Activated CD4-positive, alpha-beta T cell treated with anti-CD3 and anti-CD28 coated beads, Interleukin-2, amount 50 U/mL, for 1 hour (primary cell): ENCODE measurements at places on chromosomes 6 and 20.

DNA sequence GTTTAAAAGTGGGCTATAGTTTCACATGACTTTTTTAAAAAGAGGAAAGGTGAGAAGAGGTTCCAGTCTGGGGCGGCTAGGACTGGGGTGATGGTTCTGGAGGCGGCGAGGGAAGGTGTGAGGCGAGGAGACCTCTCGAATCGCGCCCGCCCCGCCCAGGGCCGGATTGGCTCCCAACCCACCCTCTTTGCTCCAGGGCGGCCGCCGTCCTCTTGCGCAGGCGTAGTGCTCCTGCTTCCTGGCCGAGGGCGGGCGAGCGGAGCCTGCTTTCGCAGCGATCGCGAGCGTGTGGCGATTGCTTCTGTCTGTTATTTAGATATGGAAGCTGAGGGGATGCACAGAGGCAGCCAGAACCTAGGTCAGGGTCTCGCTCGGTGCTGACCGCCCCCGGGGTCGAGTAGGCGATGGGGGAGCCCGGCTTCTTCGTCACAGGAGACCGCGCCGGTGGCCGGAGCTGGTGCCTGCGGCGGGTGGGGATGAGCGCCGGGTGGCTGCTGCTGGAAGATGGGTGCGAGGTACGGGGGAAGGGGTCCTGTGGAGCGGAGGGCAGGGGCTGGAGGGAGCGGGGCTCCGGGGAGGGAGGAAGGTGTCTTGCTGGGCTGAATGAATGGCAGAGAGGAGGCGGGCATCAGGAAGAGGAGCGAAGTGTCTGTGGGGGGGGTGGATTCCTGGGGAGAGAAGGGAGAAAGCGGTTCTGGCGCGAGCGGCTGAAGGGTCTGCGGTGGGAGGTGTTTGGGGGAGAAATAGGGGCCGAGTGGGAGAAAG lies at the start of gene RNF8:
Gene RNF8, plus strand, starts transcription at position 223 of the 765 bp plus-strand sequence. Its CDS starts 182 bp downstream, at position 405.
- peak; percentile 87 for DNase-seq

DNA sequence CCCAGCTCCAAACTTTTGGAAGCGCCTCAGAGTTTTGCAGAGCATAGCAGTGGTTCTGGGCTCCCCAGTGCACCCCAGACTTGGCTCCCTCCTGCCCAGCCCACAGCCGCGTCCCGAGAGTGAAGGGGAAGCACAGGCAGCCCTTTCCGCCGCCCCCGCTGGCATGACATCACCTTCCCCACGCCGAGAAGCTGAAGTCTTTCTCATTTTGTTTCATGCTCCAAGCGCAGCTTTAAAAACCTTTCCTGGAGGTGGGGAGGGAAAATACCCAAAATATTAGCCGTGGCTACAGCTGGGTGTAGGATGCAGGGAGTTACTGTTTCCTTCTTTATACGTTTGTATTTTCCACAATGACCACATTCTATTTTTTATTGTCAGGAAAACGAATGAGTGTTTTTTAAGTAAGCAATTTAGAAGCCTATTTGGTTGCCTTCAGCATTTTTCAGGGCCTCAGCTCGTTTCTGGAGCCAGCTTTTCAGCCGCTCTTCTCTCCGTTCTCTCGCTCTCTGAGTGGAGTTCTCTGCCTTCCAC lies 72.9 kb downstream of the SNX5 start:
- no peak for DNase-seq

GRCh38 chr20:39025883-39026282 lies 63.7 kb downstream of the DHX35 start:
- DNase-seq, result no peak

GRCh38 chr20:51926670-51927305 lies 124.5 kb upstream of the SALL4 start:
- no peak for DNase-seq

GRCh38 chr6:82954937-82955577 lies 110.6 kb downstream of the UBE3D start:
- DNase-seq, result no peak

GRCh38 chr20:63738687-63739129 lies 868 bp upstream of the SLC2A4RG start:
- peak; percentile 33 for DNase-seq

DNA sequence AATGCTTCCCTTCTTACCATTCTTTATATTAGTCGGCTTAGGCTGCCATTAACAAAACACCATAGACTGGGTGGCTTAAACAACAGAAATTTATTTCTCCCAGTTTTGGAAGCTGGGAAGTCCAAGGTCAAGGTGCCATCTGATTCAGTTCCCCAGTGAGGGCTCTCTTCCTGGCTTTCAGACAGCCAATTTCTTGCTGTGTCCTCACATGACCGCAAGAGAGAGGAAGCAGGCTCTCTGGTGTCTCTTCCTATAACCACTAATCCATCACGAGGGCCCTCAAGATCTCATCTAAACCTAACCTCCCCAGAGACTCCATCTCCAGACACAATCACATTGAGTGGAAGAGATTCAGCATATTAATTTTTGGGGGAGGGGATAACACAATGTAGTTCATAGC lies 193.0 kb upstream of the SGK1 start:
- DNase-seq, result no peak

DNA sequence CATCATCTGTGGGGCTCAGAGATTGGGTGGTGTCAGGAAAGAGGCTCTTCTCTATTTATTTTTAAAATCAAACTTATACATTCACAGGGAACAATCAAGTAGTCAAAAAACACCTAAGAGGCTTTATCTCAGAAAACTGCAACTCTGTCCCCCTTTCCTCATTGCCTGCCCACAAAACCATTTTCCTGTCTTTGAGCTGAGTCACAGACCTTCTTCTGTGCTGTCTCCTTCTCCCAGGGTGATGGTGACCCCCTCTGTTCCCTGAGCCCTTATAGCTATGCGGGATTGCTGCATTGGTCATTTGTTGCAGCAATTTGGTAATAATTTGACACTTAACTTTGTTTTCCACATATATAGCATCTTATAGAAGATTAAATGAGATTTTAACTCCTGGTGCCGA lies 195.2 kb upstream of the PROKR2 start:
- no peak for DNase-seq

DNA sequence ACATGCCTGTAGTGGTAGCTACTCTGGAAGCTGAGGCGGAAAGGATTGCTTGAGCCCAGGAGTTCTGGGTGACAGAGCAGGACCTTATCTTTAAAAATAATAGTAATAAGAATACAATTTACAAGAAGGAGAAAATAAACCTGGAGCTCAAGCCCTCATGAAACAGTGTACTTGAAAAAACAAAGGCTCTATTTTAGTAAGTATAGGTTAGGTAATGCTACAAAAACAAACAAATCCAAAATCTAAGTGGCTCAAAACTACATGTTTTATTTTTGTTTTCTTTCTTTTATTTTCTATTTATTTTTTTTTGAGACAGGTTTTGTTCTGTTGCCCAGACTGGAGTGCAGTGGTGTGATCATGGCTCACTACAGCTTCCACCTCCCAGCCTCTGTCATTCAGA lies 57.6 kb upstream of the SLC23A2 start:
- DNase-seq, result no peak

- no peak for DNase-seq
Measured at GRCh38 chr20:2133318-2134183, 31.9 kb downstream of the STK35 start.

DNA sequence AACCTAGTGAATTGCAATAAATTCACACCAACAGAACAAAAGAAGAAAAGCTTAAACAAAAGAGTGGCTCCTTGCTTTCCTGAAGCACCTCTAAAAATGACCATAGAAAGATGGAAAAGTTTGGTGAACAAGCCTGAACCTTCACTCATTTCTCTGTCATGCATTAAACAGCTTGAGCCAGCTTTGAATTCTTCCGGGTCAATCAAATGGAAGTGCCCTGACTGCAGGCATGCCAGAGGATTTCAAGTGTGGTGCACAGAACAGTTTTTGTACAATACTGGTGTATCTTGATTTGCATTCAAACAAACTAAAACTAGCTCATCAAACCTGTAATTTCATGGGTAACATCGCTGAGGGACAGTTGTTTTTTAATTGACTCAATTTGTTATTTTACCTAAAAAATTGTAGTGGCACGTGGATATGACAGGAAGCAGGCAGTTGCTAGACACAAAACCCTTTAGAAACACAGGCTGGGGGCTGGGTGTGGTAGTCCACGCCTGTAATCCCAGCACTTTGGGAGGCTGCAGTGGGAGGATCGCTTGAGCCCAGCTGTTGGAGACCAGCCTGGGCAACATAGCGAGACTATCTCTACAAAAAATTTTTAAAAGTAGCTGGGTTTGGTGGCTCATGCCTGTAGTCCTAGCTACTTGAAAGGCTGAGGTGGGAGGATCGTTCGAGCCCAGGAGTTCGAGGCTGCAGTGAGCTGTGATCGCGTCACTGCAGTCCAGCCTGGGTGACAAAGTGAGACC lies 9.1 kb downstream of the CASS4 start:
- no peak for DNase-seq

GRCh38 chr6:127725821-127726220 lies 148.8 kb downstream of the C6orf58 start:
- no peak for DNase-seq

DNA sequence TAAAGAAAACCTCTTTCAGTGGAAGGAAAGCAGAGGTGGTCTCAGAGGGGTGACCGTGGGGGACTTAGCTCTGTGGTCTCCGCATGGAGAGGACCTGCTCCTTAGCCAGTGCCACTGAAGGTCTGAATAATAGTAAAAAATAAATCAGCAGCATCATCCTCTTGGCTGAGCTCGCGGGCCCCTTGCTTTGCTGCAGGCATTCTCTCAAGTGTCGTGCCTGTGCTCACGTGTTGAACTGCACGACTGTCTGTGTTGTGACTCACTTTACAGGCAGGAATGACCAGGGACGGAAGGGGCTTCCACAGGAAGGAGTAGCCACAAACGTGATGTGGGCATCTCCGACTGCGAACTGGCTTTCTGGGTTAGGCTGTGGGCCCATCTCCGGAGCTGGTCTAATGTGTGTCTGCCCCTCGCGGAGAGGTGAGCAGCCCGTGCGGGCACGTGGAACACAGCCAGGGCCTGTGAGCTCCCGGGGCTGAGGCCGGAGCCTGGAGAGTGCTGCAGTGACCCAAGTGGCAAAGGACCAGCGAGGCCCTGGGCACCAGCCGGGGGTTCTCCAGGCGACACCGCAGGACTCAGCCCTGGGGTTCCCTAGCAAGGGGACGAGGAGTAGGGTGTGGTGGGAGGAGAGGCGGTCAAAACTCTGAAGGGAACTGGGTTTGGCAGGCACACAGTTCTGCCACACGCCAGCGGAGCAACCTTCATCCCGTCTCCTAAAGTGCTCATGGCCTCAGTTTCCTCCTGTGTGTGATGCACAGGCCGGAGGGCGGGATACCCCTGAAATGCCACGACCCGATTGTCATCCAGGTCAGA lies 89.2 kb downstream of the RAMACL start:
- DNase-seq, result no peak

- no peak for DNase-seq
Measured at GRCh38 chr6:26660000-26660361, 435 bp upstream of the ZNF322 start.

- DNase-seq, result peak; percentile 23
Measured at GRCh38 chr6:119348096-119348747, 1.3 kb downstream of the MAN1A1 start.

GRCh38 chr6:168368066-168368820 lies 48.7 kb upstream of the DACT2 start:
- no peak for DNase-seq
